Fibroblast of skin of back (primary cell): ENCODE measurements at places on chromosomes 2 and 18.

GRCh38 chr2:222891890-222892289 lies 31.1 kb downstream of the ACSL3 start:
- DNase-seq = no peak

DNA sequence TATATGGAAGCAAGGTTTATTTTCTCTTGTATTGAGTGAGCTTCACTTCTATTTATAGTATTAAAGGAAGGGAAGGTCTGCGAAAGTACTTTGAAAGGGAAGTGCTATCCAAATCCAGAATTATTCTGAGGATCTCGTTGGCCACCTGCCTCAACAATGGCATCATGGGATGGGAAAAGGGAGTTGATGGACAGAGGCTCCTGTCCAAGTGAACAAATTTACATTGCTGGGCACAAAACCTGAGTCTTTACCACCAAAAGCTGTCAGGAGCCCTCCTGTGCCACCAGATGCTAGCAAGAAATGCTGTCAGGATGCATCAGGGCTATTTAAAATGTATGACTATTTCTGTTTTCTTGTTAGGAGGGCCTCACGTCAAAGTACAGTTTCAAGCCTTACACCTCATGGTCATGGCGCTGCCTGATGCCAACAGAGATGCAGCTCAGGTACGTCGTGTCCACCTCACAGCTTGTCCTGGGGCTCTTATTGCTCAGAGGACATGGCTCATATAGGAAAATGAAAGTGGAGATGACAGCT lies 157.3 kb downstream of the ARHGAP28 start:
- no peak for DNase-seq

- no peak for DNase-seq
Measured at GRCh38 chr2:48529676-48530032, 300 bp upstream of the STON1 start.

GRCh38 chr18:1488957-1489356 lies 584.3 kb downstream of the ADCYAP1 start:
- DNase-seq = no peak

DNA sequence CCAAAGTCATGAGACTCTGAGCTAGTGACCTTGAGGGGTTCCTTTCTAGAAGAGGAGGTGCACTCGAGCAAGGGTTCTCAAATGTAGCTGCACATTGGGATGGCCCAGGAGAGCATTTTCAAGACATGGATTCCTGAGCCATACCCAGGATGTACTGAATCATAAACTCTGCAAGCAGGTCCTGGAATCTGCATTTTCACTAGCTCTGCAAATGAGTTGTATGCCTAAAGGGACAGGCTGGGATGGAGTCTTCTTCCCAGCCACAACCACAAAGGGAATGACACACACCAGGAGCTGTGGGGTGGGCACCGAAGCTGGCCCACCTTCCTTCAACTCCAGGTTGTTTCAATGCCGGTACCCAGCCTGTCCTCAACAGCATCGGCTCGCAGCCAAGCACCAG lies 90.6 kb downstream of the GALNT14 start:
- DNase-seq = no peak

DNA sequence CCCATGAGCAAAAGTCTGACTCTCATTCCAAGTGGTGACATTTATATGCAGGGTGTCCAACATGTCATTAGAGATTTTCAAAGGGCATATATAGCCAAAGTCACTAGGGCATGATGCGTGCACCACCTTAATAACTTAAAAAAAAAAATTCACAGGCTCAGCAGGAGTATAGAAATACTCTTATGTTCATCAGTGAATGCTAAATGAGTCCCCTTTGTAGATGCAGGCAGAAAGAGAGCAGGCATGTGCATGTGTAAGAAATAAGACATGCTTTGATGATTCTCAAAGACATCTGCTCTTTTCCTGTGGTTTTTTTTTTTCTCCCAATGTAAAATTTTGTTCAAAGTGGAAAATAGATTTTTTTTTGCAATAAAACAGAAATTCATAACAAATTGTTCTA lies 112.3 kb upstream of the AQP4 start:
- no peak for DNase-seq

DNA sequence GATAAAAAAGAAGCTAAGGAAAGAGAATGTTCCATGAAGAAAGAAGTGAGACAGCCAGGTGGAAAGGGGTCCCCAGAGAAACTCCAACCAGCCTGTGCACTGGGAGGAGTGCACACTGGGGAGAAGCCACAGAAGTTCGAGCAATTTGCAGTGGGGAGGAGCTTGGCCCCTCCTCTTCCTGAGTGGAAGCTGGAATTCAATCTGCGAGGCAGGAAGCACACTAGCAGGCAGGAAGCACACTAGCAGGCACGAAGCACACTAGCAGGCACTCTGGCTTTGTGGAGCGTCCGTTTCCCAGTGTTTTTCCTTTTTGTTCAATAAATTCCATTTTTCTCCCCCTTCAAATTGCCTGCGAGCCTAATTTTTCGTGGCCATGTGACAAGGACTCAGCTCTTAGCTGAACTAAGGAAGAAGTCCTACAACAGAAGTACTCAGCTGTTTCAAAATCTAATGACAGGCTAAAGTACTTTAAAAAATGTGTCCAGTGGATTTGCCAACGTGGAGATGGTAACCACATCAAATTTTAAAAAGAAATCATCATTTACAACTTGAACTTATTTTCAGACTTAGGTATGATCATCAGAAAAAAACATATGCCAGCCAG lies 21.4 kb upstream of the SPIRE1 start:
- DNase-seq = peak; percentile 73

- no peak for DNase-seq
Measured at GRCh38 chr2:240962300-240963064, 35.9 kb upstream of the SNED1 start.

DNA sequence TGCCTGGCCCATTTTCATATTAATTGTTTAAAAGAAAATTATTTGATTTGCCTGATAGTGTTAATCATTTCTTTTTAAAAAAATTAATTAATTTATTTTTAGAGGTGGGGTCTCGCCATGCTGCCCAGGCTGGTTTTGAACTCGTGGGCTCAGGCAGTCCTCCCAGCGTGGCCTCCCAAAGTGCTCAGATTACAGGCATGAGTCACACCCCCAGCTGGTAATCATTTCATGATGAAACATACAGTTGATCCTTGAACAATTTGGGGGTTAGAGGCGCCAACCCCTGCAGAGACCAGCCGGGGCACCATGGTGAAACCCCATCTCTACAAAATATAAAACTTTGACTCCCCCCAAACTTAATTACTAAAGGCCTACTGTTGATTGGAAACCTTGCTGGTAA lies 7.9 kb downstream of the GPN1 start:
- no peak for DNase-seq

DNA sequence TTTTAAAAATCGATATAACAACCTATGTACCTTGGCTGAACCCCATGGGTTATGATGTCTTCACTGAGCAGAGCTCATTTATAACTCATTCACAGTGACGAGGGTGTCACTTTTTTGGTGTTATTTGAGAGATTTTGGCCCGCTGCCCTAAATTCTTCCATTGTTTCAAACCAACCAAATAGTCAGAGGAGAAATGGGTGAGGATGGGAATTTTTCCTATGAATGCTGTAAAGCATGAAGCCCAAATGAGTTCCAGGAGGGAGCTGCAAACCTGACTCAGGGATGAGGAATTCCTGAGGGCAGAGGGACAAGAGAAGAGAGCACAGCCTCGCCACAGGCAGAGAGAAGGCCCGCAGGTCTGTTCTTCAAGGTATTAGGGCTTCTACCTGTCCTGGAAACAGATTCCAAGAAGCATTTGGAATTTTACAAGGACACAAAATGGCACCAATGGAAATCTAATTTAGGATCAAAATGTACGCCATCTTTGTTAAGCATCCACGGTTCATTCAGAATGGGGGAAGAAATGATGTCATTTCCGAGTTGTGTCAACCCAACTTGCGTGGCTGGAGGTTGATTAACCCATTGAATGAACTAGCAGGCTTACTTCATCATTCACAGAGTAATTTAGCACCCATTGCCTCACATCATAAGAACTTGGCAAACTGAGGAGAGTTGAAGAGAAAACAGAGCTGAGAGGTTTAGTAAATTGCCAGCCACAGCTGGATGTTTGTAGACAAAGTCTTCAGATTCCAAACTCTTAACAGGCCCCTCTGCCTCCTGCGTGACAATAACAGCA lies 133.5 kb downstream of the LAMA3 start:
- DNase-seq = peak; percentile 79

DNA sequence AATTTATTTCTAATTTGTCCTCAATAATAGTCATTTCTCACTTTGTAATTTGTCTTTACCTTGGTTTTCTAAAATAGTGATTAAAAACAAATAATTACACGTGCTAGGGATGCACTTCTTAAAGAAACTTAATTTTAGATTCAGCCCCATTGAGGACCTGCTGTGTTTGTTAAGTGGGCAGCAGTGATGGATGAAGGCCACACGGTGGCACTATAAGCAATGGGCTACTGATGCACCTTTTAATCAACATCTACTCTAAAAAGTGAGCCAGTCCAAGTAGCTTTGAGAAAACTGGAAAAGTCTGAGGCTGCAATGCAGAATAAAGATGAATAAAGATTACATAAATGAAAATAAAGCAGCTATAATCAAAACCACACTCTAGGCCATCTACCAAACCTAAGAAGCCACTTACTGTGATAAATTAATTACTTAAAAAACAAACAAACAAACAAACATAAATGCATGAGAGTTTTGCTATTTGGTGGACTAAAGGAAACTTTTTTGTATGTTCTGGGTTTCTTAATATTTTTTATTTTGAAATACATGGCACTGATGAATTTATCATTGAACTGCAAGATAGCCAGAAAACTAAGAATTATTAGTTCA lies 89.3 kb downstream of the PDE11A start:
- DNase-seq = peak; percentile 62

- DNase-seq = no peak
Measured at GRCh38 chr2:173300458-173300857, 54.2 kb upstream of the CDCA7 start.

GRCh38 chr2:120239488-120240287 lies 13.0 kb upstream of the RALB start:
- DNase-seq = peak; percentile 84

- DNase-seq = peak; percentile 30
Measured at GRCh38 chr2:13193900-13194299, 477.2 kb downstream of the TRIB2 start.
